ENCODE measurements at places on chromosomes 12 and 14.

DNA sequence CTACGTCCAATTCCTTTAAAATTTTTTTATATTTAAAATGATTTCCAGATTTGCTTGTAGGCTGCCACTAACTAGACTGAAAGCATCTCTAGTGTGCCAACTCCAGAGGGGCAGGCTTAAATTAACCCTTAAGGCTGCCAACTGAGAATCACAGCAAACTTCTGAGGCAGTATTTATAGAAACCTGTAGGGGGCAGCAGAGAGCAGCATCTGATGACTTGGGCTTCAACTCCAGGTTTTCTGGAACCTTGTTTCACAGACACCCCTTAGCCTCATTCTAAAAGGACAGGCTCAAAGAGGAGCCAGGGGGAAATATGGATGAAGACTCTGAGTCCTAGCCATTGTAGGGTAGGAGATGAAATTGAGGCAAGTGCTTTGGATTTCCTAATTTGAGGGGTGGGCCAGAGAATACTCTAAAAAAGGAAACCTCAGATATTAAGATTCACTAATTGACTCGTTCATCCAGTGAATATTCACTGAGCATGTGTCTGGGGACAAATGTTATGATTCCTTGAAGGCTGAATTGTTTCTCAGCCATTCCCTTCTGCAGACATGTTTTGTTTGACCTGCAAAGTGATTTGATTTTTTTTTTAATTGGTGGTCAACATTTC, 63.3 kb upstream of the HSPB8 start:
- DNase-seq, result no peak

DNA sequence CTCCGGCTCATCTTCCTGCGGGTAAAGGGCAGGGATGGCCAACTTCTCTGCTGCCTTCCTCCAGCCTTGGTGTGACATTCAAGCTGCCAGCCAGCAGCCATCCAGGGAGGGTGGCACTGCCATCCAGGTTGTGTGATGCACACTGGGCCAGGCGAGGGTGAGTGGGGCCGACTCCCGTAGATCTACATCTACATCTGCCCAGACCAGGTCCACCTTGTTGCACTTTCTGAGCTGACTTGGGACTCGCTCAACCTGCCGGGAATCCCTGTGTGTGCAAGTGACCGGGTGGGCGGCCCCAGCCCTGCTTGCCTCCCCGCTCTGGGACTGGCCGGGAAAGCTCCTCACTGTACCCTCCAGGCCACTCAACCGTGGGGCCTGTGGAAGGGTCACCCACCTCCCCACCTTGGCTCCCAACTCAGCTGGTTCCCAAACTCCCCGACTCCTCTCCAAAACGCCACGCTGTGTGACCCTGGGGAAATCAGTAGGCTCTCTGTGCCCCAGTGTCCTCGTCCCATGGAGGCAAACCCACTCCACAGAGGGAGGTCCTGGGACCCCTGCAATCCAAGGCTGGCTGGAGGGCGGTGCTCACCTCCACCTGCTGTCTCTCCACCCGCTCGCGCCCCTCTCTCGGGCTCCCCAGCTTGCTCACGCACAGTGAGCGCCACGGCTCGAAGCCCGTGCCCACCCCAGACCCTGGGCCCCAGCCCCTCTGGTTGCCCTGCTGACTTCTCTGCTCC, 14.7 kb downstream of the JAG2 start:
- DNase-seq, result no peak

DNA sequence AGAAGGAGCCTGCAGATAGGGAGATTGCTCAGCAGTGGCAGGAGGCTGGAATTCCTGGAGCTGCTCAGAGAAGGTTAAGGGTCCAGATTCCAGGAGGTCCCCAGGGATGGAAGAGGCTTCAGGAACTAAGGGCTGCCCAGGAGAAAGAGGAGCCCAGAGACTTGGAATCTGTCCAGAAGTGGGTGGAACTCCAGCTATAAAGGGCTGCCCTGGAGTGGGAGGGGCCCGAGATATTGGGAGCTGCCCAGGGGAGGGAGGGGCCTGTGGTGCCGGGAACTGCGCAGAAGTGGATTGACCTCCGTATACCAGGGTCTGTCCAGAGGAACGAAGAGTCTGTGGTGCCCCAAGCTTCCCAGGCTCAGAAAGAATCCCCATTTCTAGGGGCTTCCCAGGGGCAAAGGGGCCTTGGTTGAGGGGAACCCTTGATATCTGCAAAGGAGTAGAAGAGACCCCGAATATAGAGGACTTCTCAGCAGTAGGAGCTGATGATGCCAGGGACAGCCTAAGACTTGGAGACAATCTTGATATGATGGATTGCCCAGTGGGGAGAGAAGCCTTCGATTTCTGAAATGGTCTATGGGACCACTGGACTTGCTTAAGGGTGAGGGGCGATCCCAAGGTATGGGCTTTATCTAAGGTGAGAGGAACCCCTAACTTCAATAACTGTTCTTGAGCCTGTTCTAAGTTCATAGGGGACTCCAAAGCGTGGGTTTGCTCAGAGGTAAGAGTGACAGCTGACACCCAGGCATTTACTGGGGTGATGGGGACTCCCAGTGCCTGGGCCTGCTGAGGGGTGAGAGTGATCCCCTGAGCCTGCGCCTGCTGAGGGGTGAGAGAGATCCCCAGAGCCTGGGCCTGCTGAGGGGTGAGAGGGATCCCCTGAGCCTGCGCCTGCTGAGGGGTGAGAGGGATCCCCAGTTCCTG, 45.0 kb downstream of the FAM186A start:
- no peak for DNase-seq

GRCh38 chr12:92341065-92341668, 195.5 kb upstream of the BTG1 start:
- no peak for DNase-seq

GRCh38 chr12:43824207-43824775, 11.6 kb upstream of the TMEM117 start:
- DNase-seq, result no peak

- no peak for DNase-seq
Measured at GRCh38 chr14:104229534-104230055, 91.2 kb downstream of the KIF26A start.

DNA sequence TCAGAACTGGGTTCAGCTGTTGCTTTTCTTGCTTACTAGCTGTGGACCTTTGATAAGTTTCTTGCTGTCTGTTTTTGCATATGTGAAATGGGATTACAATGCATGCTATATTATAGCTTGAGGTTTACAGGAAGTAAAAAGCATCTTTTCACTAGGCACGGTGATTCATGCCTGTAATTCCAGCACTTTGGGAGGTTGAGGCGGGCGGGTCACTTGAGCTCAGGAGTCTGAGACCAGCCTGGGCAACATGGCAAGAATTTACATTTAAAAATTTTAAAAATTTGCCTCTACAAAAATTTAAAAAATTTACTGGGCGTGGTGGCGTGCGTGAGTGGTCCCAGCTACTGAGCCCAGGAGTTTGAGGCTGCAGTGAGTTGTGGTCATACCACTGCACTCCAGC, 42.0 kb downstream of the CALM1 start:
- no peak for DNase-seq

DNA sequence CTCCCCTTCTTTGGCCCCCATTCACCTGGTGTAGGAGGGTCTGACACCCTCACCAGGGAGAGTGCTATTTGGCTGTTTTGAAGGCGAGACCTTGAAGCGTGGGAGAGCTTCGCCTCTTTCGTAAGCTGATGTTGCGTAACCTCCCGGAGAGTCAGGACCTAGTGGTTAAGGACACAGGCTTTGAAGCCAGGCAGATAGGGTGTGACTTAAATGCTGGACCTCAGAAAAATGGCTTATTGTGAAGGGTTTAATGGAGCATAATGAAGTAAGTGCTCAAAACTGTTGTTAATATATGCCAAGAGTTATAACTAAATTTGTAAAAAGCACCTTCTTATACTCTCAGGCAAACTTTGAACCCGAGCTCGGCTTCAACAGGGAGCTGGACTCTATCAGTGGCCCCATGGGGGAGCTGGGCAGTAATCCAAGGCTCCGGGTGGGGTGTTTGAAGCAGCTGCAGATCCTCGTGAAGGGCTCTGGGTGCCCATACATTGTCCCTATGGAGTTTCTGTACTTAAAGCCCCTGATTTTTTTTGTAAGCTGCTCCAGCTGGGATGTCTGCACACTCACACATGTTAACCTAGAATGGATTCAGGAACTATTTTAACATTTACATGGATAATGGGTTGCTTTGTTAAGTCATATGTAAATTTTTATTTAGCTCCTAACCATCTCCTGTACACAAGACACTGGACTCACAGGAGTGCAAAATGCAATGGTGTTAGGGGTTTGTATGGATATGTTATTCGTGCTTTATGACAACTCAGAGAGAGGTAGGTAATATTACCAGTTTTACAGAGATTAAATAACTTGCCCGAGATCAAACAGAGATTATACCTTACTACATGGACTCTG, 26.0 kb downstream of the PPFIBP1 start:
- no peak for DNase-seq

DNA sequence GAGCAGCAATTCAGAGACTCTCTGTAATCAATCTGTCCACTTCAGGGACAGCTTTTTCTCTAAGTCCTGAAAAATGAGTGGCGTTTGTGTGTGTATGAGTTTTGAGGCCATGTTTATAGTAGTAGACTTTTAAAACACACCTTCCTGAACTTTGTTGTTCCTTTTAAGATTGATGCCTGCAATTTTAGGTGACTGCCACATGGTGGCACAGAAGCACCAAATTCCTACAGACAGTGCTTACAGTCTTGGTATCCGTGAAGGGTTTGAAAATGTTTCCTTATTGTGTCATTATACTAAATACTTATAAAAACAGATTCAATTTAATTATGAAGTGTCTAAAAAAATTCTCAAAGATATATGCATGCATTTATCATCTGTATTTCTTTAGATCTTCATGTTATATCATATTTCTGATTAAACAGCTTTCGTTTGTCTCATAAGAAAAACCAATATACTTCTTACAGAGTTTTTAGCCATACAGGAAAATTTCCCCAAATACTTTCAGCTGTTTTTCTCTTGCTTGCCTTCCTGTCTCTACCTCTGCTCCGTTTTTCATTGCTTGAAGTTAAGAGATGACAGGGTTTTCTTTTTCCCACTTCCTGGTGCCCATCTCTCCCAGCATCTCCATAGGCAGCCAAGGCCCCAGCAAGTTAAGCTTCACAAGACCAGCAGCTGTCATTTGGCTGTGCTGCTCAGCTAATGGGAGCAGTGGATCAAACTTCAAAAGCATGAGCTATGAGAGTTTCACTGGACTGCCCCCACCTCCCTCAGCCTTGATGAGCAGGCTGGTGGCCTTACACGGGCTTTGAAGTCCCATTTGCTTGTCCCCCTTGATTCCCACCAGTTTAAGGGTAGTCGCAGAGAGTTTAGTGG, 259.6 kb downstream of the AKAP6 start:
- DNase-seq, result no peak

GRCh38 chr12:66352197-66352596, 49.9 kb downstream of the HELB start:
- DNase-seq, result no peak

- no peak for DNase-seq
Measured at GRCh38 chr12:58425481-58426392, 484.4 kb downstream of the ATP23 start.

DNA sequence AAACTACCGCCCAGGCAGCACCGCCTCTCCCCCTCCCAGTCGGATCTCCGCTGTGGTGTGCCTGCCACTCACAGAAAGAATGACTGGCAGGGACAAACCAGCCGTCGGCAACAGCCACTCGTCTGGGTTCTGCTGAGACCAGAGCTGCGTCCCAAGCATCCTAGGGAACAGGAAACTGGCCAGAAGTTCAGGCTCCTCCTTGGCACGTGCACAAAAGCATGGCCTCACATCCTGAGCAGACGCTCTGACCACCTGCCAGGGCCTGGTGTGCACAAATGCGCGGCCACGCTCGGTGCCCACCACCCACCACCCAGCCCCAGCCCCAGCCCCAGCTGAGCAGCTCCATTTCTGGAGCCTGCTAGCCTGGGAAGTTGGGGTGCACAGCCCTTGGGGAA, 214.8 kb downstream of the DPF3 start:
- no peak for DNase-seq

- DNase-seq, result no peak
Measured at GRCh38 chr12:82216475-82216874, 141.7 kb downstream of the CCDC59 start.

GRCh38 chr14:94203473-94204210, 29.5 kb downstream of the PPP4R4 start:
- no peak for DNase-seq

- DNase-seq, result no peak
Measured at GRCh38 chr12:133061954-133062353, 18.8 kb upstream of the ZNF140 start.

- no peak for DNase-seq
Measured at GRCh38 chr12:93676408-93677194, 574 bp upstream of the CRADD start.

GRCh38 chr14:101072070-101072469, 168.5 kb upstream of the RTL1 start:
- DNase-seq, result no peak

DNA sequence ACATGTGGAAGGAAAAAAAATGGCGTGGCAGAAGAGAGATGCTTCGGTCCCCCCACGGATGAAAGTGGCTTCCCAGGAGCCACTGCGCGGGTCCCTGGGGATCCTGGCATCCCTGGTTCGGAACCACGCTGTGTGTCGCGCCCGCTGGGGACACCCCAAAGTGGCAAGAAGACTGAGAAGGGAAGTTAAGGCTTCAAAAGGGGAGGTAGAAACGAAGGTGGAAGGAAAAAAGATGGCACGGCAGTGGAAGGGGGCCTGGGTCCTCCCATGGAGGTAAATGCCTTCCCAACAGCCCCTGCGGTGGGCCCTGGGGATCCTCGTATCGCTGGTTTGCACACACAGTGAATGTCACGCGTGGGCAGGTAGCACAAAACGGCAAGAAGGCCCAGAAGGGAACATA, 281.7 kb downstream of the ALG10 start:
- DNase-seq, result no peak

- DNase-seq, result no peak
Measured at GRCh38 chr14:65959563-65960024, 526.6 kb upstream of the CCDC196 start.

GRCh38 chr14:51789596-51789995, 70.8 kb upstream of the GNG2 start:
- DNase-seq, result no peak

GRCh38 chr12:67099858-67100257, 169.3 kb upstream of the CAND1 start:
- DNase-seq, result no peak

- DNase-seq, result no peak
Measured at GRCh38 chr12:50985322-50985721, 33.0 kb downstream of the HIGD1C start.

- no peak for DNase-seq
Measured at GRCh38 chr12:119704065-119704747, 36.3 kb downstream of the PRKAB1 start.

GRCh38 chr12:51020448-51021182, 5.6 kb downstream of the SLC11A2 start:
- no peak for DNase-seq
